Naive thymus-derived CD8-positive, alpha-beta T cell (primary cell): ENCODE measurements at places on chromosomes 16 and 17. TPM values are rescaled to one million over a fixed set of nuclear protein-coding genes. Genes with fewer than 3 reads are reported as not detected.

The IRX5 gene
- total RNA-seq: not detected

GRCh38 chr16:80065541-80065940, 465.0 kb upstream of the MAF start:
- no peak for DNase-seq

The LPCAT2 gene
- total RNA-seq: not detected

DNA sequence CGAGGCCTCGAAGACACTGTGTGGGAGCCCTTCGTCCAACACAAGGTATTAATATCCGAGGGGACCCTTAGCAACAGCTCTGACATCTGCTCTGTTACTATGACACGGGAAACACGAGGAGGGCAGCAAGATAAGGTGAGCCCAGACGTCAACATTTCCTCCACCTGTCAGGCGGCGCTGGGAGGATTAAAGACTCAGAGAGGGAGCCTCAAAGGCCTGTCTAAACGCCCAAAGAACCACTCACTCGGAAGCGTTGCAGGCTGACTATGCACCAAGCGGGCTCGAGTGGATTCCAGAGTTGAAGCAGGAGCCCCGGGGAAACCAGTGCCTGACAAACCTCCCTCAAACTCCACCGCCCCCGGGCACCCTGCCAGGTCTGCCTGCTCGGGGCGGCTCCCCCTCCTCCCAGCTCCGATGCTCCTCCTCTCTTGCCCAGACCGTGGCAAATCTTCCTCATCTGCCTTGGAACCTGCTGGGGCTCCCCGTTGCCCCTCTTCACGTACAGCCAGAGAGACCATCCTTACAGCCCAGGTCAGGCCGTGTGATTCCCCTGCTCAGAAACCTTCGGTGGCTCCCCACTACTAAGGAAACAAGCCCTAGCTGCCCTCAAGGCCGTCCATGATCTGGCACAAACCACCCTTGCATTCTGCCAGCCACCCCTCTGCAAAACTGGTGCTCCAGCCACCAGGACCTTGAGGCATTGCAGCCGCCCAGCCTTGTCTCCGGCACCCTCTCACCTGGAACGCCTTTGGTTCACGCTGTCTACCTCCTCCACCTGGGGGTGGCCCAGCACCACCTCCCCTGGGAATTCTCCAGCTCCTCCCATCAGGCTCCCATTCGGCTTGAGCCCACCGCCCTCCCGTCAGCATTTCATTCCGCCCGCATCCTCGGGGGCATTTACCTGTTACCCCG, 16.2 kb downstream of the RPH3AL start:
- DNase-seq: peak; percentile 64

The CISD3 gene
- total RNA-seq: 12.3 TPM

- DNase-seq: peak; percentile 2
Measured at GRCh38 chr17:9522074-9522473, 53.5 kb downstream of the STX8 start.
